Fibroblast of mammary gland (primary cell): ENCODE measurements at places on chromosomes 6 and 20.

DNA sequence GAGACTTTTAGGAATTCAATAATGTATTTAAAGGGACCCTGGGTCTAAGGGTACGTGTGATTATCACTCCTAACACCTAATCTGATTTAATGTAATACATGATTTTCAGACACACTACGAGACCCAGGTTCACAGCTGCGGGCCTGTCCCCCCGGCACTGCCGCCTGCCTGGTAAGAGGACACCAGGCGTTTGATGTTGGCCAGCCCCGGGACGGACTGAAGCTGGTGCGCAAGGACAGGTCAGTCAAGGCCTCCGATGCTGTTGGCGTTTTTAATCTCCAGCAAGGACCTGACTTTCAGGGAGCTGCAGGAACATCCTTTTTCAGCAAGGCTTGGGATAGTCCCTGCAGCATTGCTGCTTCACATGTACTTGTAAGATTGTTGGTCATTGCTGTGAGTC, 58.2 kb downstream of the IGF2R start:
- DNase-seq, result no peak

- no peak for DNase-seq
Measured at GRCh38 chr6:3820563-3820962, 28.6 kb upstream of the FAM50B start.

DNA sequence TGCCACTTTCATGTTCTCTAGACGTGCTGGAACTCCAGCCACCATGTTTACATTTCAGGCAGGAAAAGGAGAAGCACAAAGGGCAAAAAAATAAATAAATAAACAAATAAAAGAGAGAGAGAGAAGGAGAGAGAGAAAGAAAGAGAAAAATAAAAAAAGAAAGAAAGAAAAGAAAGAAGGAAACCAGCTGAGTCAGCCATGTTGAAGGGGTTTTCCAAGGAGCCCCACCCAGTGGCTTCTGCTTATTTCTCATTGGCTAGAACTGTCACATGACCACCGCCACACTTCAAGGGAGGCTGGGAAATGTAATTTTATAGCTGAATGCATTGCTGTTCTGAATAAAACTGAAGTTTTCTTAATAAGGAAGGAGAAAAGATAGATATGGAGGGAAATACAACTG, 71.1 kb downstream of the BFSP1 start:
- DNase-seq, result no peak

DNA sequence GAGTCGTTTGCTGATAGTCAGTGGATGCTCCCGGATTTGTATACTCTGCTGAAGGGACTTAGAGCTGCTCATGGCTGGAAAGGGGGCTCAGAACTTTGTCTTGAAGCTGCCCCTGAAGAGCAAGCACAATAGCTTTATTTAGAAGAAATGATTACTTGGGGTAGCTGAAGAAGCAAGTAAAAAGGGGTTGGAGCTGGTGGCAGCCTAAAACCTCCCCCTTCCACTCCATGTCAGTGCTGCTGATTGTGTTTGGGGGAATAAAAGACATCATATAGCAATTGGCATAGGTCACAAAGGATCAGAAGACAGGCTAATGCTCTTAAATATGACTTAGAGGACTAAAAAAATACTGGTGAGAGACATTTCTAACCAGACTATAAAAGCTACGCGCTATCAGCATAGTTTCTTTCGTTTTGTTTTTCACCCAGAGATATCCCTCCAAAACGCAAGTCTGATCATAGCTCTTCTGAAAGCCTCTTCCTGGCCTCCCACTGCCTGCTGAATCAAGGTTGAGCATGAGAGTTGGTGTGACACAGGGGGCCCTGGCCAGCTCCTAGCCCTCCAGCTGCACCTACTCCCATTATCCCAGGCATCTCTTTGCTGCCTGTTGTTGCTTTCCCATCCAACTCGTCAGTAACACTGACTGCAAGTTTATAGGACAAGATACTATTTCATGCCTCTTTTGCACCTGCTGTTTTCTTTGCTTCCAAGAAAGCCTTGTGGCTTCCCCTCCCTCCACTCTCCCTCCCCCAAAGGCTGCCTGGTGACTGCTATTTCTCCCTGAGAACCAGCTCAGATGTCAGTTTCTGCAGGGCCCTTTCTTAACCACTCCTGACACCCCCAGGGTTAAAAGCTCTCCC, 33.9 kb upstream of the SGK1 start:
- no peak for DNase-seq

- peak; percentile 30 for DNase-seq
Measured at GRCh38 chr6:20817806-20818320, 283.6 kb downstream of the CDKAL1 start.

DNA sequence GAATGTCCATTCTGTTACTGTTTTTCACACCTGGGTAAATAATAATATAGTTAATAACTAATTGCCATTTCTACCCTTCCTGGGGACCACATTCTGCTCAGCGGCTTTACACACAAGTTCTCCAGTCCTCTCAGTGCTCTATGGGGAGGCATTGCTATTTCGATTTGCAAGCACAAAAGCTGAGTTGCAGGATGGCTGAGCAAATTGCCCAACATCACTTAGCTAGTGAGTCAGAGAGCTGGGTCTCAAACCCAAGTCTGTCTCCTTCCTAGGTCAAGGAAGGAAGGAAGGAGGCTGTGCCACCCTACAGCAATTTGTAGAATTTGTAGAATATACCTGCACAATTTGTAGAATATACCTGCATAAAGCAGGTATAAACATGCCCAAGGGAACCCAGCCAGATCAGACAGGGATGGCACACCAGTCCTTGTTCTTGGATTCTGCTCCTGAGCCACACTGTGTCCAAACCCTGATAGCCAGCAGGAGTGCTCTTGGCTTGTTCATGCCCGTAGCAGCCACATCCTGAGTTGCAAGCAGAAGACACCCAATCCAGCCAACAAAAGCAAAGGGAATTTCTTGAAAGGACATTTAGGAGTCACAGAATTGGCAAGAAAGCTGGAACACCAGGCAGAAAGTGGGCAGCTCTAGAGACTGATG, 56.9 kb downstream of the LY86 start:
- no peak for DNase-seq

- no peak for DNase-seq
Measured at GRCh38 chr6:47852727-47853126, 70.9 kb downstream of the OPN5 start.

GRCh38 chr6:31901953-31902643, at the start of gene ZBTB12:
TSS of gene ZBTB12 (minus strand) at chr6:31902086. CDS start at chr6:31901305, 781 bp downstream.
- DNase-seq, result peak; percentile 92

DNA sequence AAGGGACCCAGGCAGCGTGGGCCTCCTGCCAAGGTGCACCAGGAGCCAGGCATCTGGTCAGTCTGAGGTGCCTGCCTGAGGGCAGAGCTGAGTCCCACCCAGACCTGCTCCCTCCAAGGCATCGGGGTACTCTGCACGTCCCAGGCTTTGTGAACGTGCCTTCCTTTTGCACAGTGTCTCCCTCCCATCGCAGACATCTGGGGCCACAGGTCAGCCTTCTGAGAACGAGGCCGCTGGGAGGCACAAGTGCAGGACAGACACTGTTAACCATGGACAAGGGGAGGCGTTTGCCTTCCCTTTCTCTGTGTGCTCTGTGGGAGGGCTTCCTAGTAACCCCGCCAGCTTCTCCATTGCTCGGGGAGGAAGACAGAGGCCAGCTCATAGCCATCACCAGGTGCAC, 47.6 kb downstream of the TFAP2C start:
- no peak for DNase-seq

DNA sequence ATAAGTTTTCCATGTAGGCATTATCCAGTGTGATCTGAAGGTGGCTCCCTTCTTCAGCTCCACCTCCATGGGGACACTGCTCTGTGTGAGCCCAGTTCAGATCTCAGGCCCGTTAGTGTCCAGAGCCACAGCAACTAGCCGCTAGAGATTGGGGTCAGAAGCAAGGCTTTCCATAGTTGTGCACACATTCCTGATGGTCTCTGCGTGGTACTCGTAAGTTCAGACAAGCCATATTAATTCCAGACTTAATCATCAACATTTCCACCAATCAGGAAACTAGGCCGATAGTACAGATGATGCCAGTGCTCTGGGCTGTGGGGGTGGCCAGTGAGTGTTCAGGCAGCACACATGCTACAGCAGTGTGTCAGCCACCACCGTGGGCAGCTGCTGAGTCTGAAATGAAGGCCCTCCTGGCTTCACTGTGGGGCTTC, 17.5 kb upstream of the SYNCRIP start:
- peak; percentile 97 for DNase-seq
